CD14-positive monocyte (primary cell): ENCODE measurements at places on chromosomes 7 and 10. TPM values are rescaled to one million over a fixed set of nuclear protein-coding genes. Genes with fewer than 3 reads are reported as not detected.

NPFFR1 gene
- polyA plus RNA-seq: 0.01 and 0.03 TPM in 2 replicates

DOCK1 gene
- polyA plus RNA-seq: 0.35 TPM

TMEM196 gene
- polyA plus RNA-seq: not detected

FOXP2 gene
- polyA plus RNA-seq: not detected

NANOS1 gene
- not detected for polyA plus RNA-seq

PCDH15 gene
- not detected for polyA plus RNA-seq

TMEM176A gene
- 14.1 TPM for polyA plus RNA-seq

SRRM3 gene
- not detected for polyA plus RNA-seq
